BJ (cell line): ENCODE measurements at places on chromosomes 6 and 20. TPM values are rescaled to one million over a fixed set of nuclear protein-coding genes. Genes with fewer than 3 reads are reported as not detected.
A peak's percentile ranks its signal among the peaks of the same experiment; 100 is the strongest.

FKBP1C gene
- 1.9 and 2.0 TPM in 2 replicates for polyA plus RNA-seq

MAP3K5 gene
- polyA plus RNA-seq: 2.2 and 2.5 TPM in 2 replicates

NDUFAF4 gene
- polyA plus RNA-seq: 15.4 and 22.8 TPM in 2 replicates

DNA sequence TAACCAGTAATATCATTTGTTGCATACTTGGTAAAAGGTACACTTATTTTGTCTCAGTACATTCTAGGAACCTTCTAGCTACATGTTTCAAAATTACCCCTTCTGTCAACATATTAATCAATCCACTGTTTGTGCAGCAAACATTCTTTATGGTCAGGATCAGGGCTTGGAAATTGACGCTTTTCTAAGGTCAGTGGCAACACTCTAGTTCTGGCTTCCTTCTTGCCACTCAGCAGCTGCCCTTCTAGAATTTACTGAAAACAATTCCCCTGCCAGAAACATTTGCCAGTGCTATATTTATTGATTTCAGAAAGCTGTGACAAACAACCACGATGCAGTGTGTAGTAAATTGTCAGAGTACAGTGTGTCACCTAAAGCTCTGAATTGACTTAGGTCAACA is 84.7 kb upstream of the FBXL4 start:
- no peak for DNase-seq

- DNase-seq: peak; percentile 52
Measured at GRCh38 chr6:39929733-39930461, 4.4 kb downstream of the MOCS1 start.

GRCh38 chr20:8782804-8783203 is 286.1 kb upstream of the PLCB4 start:
- no peak for DNase-seq

DNA sequence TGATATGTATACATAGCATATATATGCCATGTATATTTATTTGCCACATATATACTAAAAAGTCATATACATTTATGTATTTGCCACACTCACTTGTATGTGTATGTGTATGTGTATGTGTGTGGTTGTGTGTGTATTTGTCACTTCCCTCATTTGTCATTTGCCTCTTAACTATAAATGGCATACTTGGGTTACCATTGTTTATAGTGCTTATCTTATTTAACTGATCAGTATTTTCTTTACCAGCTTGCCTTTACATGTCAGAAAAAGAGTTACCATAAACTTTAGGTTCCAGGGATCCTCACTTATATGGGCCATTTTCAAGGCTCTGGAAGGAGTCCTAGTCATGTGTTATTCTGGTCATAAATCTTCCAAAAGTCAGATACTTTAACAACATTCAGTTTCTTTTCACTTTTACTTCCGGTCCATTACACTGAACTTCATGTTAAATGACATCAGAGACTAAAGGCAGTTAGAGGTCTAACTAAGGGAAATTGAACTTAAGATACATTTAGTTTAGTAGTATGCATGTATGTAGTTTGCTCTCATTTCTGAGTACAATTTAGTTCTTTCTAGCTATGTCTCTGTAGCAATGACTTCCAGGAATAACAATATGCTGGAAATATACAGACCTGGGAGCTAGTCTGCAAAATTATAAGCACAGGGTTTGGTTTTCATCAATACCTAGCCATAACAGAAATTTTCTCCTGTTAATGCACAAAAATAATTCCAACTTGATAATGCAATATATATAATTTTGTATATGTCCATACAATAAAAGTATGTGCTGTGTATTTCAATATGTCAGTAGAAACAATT is 33.7 kb upstream of the HIVEP1 start:
- no peak for DNase-seq

DNA sequence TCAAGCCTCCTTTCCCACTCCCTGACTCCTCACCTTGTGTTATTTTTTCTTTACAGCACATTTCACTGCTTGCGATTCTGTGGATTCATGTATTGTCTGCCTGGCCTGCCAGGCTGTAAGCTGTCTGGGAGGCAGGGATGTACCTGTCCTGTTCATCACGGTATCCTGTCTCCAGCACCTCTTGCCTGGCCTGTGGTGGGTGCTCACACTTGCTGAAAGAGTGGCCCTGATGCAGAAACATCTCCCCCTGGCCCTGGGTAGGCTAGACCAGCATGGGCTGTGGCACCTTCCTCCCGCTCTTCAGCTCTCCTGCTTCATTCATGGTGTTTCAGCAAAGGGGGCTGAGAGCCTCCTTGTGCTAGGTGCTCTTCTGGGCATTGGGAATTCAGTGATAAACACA is 60.1 kb upstream of the KCNG1 start:
- no peak for DNase-seq
